CD4-positive, alpha-beta T cell treated with Interleukin-15 for 4 hours (primary cell): ENCODE measurements at places on chromosomes 1 and 21.

- no peak for DNase-seq
Observed at GRCh38 chr1:25803368-25803767, 3.4 kb downstream of the SELENON start.

DNA sequence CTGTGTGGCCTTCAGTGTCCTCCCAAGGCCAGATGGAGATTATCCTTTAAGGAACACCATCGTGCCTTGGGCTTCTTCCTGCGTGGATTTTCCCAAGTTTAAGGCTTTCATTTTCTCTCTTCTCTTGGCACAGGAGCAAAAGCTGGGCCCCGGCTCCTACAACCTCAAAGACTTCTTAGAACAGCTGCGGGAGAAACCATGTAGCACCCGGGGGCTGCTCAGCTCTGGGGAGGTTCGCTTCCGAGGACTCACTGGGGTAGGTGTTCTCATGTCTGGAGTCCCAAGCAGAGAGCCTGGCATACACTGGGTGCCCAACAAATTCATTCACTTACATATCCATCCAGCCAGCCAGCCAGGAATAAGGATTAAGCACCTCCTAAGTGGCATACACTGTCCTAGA lies 6.6 kb upstream of the TTC22 start:
- no peak for DNase-seq

- no peak for DNase-seq
Observed at GRCh38 chr1:113652771-113653170, 106.5 kb downstream of the PHTF1 start.

GRCh38 chr1:244821134-244821533 lies 14.3 kb upstream of the COX20 start:
- DNase-seq, result no peak

GRCh38 chr1:110673197-110673701 lies 1.5 kb downstream of the KCNA3 start:
- peak; percentile 50 for DNase-seq

DNA sequence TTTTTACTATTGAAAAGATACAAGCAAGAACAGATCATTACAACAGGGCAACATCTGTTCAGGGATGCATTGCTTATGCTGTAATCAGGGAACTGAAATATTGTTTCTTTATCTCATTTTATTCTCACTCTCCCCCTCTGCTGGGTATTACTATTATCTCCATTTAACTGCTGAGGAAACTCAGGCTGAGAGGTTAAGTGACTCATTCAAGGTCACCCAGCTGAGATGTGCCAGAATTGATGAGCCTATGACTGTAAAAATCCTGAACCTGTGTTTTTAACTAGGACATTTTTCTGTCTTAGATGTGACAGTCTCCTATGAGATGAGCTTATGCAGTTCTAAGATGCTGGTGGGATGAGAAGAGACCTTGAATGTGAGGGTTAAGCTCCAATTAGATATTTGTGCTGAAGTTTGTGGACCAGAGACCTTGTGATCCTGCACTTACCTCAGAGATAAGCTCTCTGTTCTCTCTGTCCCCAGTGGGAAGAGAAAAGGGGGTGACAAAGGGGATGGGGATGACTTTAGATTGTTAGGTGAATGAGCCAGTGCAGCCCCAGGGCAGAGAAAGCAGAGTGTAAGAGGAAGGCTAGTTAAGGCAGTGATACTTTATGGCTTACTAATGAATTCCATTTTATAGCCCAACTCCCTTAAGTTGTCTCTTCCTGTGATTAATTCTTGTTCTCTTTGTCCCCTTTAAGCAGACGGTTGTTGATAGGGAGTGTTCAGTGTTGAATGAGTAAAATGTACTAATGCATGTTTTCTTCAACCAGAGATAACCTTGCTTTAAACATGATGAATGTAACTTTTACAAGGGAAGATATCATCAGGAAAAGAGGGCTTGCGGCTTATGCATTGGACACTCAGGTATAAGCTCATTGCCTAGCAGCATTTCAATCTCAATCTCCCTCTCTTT lies 111.4 kb downstream of the HLX start:
- DNase-seq, result no peak

DNA sequence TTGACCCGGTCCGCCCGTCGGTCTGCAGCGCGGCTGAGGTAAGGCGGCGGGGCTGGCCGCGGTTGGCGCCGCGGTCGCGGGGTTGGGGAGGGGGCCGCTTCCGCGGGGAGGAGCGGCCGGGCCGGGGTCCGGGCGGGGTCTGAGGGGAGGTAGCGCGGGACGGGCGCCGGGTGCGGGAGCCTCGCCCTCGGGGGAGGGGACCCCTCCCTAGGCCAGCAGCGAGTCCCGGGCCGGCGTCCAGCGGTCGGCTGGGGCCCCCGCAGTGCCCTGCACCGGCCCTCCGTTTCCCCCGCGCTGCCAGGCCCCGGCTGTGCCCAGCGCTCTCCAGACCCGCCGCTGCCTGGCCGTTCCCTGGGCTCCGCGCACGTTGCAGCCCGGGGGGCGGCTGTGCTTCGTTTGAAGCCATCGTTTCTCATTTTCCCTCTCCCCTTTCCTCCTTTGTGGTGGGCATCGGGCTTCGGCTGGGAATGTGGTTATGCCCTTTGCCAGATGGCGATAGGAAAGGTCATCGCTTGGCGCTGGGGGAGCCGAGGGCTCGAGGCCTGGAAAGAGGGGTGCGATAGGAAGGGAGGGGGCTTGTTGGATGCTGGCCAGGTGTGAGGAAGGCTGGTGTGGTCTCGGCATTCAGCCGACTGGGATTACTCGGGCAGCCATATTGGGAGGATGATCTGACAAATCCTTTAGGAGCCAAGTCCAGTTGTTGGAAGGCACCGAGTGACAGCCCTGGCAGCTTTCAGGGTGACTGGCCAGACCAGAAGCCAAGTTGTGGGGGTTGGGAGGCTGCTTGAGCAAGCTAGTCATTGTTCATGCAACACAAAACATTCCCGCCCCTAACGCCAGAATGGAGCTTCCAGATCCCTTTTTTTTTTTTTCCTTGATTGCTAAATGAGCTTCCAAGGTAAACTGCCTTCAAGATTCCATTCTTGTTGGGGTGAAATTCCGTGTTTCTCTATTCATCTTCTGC lies 753 bp downstream of the KIF1B start:
- DNase-seq, result no peak

DNA sequence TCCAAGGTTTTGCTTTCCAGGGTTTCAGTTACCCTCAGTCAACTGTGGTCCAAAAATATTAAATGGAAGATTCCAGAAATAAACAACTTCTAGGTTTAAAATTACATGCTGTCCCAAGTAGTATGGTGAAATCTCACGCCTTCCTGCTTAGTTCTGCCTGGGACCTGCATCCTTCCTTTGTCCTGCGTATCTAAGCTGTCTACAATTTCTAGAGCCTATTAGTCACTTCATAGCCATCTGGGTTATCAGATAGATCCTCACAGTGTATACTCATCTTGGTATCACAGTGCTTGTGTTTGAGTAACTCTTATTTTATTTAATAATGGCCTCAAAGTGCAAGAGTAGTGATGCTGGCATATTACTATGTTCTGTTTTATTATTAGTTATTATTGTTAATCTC lies 157.7 kb downstream of the ROR1 start:
- no peak for DNase-seq

- peak; percentile 77 for DNase-seq
Observed at GRCh38 chr1:208245185-208245705, 1.1 kb upstream of the PLXNA2 start.

DNA sequence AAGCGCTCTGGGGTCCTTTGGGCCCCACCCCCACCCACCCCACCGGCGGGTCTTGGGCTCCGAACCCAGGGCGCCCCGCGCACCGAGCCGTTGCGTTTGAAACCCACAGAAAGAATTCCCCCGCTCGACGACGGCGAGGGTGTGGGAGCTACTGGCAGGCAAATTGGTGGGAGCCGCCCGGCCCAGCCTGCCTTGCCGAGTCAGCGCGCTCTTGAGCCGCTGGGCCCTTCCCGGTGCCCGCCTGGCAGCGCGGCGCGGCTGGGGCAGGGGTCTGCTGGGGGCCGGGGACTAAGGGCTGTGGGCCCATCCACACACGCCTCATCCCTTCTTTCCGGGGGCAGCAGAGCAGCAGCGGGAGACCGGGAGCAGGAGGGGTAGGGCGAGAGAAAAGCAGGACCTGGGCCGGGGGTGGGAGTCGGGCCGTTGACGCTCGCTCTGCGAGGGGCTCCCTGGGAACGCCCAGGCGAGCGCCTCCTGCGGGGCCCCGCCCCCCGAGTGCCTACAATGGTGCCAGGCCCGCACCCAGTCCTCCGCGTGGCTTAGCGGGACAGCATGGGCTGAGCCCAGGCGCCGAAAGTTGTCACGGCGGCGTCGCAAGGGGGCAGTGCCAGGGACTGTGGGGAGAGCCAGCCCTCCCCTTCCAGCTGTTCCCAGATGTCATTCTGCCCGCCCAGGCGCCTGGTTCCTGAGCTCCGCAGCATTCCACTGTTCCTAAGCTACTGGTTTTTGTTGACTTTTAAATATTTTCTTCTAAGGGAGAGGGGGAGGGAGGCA lies at the start of gene C1orf94:
Gene C1orf94 (plus strand): TSS at position 78 of the 774 bp plus-strand sequence. CDS start 883 bp downstream, outside the sequence.
- no peak for DNase-seq

DNA sequence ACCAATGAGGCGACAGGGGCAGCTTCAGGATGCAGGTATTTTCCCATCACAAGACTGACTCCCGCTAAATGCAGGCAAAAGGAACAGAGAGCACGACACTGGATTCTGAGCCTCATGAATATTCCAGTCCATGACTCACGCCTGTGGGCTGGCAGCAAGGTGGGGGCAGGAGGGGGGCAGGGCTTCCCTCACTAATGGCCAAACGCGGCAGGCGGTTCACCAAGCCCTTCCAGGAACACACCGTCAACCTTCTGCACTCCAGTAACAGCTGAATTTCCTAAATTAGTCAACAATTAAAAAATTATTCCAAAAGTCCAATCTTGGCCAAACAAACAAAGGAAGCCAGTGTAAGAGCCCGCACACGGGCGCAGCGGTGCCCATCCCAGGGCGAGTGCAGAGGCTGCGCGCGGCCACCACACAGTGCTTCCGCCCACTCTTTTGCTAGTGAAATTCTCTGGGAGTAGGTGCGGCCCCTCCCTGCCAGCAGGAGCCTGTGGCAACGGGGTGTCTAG lies 12.5 kb upstream of the GPR153 start:
- DNase-seq, result no peak

- DNase-seq, result no peak
Observed at GRCh38 chr1:229171934-229172333, 99.0 kb upstream of the RAB4A start.

DNA sequence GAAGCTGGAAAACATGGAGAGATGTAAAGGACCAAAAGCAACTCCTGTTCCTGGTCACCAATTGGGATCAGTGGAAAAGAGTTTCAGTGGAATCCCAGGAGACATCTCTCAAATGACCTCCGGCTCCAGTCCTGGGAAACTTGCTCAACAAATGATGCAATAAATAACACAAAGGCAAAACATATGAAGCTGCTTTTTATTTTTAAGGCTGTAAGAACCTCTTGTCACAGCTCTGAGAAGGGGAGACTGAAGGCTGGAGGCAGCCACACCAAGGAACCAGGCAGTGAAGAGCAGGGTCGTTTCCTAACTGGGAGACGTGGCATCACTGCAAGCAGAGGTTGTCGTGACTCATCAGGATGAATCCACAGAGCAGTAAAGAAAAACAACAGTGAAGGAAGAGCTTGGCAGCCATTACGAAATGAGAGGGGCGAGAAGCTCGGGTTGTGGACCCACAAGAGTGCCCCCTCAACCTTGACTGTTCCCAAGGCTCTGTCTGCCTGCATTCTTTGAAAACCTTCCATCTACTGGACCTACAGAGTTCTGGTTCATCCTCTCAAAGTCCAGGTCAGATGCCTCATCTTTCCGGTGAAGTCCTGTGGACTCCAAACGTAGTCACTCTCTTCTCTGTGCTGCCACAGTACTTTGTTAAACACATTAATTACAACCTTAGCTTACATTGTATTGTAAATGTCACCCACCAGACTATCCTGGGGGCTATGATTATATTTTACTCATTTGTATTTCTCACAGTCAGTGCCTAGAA lies 32.1 kb downstream of the JAK1 start:
- no peak for DNase-seq

DNA sequence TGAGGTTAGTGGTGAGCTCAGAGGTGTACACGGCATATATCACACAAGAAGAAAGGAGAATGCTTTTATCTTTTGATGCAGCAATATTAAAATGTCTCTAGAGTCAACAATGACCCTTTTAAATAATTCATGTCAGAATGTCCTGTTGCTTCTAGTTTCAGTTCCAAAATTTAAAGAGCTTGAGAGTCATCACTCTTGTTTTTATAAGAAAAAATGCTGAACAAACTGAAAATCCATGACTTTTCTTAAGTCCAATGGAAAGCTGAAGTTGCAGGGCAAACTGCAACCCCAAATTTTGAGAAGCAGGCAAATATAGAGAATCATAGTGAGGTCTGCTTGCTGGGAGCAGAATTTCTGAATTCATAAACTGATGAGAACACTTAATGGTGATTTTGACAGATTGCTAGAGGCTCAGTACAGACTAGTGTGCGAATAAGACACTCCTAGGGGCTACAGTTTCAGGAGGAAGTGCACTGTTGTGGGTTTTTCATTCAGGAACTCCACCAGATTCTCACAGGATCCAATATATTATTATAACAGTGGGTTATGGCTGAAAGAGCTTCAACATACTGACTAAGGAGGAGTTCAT lies 135.1 kb downstream of the CLIC6 start:
- no peak for DNase-seq

DNA sequence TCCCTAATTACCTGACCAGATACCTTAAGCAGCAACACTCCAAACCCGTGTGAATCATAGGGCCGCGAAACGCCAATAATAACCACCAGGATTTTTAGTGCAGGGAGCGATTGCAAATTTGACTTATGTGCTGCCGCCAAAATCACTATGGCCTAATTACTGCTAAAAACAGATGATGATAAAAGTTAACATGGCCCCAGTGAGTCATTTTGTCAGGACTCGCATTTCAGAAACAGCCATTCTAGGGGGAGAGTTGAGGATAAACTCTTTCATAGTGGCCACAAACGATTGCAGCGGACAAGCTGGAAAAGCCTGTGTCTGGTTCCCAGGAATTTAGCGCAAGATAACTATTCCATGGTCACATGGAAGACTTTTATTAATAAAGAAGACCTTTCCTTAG lies 103.4 kb downstream of the HLX start:
- DNase-seq, result no peak

- DNase-seq, result no peak
Observed at GRCh38 chr1:207035877-207036551, 3.5 kb upstream of the C1orf116 start.

- DNase-seq, result no peak
Observed at GRCh38 chr1:34763142-34763781, 3.7 kb downstream of the GJB4 start.

DNA sequence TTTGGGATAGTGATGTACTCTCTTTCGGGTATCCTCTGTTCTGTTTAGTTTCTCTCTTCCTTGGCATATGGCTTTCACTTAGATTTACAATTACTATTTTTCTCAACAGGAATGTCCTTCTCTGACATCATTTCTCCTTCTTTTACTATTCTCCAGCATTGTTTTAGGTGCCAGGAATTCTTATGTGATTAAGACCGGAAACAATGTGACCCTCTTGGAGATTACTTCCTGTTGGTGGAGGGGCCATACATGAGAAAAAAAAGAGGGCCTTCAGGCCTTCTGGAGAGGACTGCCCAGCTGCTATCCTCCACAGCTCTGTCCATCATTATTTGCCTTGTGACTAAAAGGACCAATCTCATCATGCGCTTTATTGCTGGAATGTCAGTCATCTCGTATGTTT lies 50.4 kb upstream of the ADAMTS5 start:
- DNase-seq, result no peak
